ENCODE measurements at places on chromosomes 5 and 9.

GRCh38 chr9:99931155-99931840 lies 24.8 kb downstream of the STX17 start:
- no peak for DNase-seq

GRCh38 chr5:147763791-147764525 lies 18.6 kb downstream of the JAKMIP2 start:
- no peak for DNase-seq

DNA sequence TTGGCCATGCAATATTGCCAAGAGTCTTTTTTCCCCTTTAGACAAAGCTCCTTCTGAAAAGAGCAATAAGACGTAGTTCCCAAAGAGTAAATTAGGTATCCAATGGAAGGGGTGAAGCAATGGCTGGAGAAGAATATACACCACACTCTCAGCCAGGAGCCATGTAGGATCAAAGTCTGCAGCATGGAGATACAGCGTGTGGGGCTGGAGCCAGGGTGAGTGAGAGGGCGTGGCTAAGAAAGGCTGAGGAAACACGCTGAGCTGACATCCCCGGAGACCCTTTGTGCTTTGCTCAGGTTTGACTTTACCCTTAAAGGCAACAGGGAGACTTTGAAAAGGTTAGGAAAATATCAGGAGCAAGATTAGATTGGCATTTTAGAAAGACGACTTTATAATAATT lies 87.1 kb upstream of the ELL2 start:
- no peak for DNase-seq

DNA sequence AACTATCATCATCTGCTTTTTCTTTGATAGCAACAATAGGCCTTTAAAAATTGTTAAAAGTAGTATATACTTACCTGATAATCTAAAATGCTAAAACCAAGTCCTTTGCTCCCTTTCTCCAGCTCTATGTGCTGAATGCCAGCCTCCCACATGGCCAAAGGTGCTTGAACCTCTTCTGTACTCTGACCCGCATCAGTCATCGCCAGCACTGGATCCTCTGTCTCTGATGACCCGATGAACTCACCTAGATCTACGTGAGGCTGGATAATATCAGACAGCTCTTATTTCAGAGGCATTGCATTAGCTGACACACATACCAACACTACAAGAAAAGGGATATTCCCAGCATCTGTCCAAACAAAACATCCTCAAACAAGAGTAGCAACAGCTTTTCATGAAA lies 89.5 kb downstream of the MPDZ start:
- no peak for DNase-seq

GRCh38 chr9:749716-750115 lies 91.8 kb upstream of the DMRT1 start:
- no peak for DNase-seq

DNA sequence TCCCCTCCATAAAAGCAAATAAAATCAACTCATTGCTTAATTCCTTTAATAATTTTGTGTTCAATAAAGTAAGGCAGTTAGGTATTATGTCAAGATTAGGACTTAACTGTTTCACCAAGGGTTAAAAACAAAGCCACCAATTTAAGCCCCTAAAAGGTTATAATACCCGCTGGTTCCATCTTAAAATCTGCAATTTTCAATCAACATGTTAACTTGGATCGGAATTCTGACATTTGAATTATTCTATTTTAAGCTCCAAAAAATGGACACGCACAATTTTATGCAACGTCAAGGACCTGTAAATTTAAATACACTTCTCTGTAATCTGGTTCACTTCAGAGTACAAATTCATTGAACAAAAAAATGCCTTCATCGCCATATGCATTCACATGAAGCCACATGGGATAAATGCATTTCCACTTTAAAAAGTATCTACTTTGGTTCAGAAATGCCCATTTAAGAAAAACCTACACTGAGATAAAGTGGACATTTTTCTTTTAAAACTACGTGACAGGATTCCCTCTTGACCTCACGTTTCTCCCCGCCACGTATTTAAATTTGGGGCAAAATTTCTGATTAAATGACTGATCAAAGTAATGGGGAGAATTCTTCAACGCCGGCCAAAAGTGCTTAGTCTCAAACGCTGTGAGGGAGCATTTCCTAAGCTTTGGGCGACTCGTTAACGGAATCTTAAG lies 721 bp downstream of the GIN1 start:
- DNase-seq: peak; percentile 63

GRCh38 chr5:151221574-151221973 lies 2.3 kb downstream of the CCDC69 start:
- no peak for DNase-seq

- DNase-seq: no peak
These were observed 437.1 kb downstream of the PRR16 start for GRCh38 chr5:120901199-120901598.

GRCh38 chr5:40616781-40617180 lies 62.9 kb upstream of the PTGER4 start:
- no peak for DNase-seq

DNA sequence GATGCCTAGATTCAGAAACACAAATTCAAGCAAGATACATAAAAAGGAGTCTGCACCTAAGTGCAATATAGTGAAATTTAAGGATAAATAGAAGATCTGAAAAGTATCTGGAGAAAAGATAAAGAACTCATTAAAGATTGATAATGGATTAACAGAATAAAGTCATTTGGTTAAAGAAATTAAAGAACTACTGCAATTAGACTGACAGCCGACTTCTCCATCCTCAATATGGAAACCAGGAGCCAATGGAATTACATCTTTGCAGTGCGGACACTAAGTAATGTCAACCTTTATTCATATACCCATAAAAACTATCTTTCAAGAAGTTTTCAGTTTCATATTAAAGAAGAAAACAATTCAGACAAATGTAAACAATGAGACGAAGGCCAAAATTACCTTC lies 81.0 kb downstream of the MRPL36 start:
- no peak for DNase-seq

DNA sequence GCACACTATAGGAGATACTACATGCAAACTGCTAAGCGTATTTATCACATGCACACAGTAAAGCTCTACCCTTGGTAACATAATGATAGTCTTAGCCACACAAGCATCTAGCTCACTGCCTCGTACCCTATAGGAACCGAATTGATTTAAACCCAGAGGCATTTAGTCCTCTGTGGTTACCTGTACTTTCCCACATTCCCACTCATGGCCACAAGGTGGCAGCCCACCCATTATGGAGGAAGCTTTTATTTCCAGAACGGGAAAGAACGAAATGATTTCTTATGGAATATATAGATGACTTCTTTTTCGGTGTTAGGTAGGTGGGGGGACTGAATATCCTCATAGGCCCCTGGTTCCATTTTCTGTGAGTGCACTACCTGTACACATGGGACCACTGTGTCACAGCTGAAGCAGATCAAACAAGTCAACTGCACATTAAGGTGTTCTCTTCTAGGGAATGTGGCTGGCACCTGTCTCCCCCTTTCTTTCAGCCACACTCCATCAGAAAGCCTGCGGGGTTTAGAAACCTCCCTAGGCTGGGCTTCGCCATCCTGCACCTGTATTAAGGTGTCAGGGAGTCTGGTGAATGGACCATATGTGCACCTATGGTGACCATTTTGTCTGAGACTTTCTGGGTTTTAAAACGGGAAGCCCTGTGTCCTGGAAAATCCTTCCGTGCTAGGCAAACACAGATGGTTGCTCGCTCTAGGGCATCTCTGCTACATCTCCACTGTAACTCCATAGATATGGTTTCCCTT lies 313.2 kb downstream of the SLIT3 start:
- DNase-seq: peak; percentile 49

GRCh38 chr5:163915481-163915961 lies 410.1 kb downstream of the MAT2B start:
- DNase-seq: peak; percentile 43

DNA sequence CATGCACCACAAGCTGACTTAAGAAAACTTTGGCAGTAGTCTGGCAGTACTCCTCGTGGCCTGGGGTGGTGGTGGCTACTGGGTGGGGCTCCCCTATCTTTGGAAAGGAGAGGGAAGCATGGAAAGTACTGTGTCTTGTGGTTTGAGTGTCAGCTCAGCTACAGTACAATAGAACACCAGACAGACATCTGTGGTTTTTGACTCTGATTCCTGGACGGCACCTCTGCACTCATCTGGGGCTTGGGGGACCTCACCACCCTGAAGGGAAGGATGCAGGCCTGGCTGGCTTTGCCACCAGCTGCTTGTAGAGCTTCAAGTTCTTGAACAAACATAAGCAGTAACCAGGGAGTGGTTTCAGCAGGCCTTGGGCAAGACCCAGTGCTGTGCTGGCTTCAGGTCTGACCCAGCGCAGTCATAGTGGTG lies 40.6 kb downstream of the TNFSF8 start:
- DNase-seq: no peak

DNA sequence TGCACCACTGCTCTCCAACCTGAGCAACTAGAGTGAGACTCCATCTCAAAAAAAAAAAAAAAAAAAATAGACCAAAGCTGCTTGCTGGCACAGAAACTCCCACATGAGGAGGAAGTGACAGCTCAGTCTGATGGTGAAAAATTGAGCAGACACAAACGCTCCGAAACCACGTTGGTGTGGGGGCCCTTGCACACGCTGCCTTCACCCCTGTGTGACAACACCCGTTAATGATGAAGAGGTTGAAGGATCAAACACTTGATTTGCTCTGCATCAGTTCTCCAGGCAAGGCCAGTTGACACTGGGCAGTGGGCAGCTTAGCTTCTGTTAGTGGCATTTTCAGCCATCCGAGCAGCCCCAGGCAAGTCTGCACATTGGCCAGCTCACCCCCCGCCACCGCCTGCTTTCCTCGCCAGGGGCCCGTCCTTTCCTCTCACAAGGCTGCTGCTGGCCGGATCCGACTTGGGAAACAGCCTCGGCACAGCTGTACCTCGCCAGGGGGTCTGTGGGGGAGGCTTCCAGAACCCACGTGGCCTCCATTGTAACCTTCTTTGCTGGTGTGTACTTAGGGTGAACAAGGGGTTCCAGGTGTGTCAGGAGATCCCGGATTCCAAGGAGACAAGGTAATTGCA lies 79.8 kb downstream of the COL27A1 start:
- no peak for DNase-seq

- no peak for DNase-seq
These were observed 8.8 kb downstream of the TENT4A start for GRCh38 chr5:6722015-6722414.

DNA sequence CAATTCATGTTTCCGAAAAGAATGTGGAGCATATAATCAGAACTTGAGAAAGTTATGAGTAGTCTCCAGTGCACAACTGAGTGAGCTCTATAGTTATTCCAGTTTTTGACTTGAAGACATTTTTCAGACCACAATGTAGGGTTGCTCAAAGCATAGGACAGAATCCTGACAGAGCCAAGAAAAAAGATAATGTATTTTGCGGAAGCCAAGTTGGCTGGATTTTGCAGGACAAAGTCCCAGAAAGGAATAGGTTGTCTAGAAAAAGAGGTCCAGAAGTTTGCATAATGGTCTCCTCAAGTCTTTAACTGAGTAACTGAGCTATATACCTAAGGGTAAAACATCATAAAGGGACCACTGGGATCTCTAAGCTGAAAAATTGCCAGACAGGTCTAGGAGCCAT lies 1028.0 kb downstream of the TAF11L14 start:
- no peak for DNase-seq

DNA sequence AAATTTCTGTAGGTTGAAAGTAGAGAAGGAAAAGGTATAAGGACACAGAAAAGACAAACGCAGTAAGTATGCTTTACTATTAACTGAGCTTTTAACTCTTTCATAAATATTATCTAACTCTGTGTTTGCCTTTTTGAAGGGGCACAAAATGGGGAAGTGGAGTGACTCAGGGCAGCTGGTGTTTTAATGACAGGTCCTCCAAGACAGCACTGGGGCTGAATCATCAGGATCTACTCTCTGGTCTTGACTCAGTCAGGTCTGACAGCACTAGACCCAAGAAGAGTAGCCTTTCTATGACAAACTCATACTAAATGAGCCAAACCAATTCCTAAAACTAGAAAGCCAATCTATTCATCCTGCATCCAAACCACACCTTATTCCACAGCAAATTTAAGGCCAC lies 102.2 kb downstream of the APTX start:
- DNase-seq: no peak

DNA sequence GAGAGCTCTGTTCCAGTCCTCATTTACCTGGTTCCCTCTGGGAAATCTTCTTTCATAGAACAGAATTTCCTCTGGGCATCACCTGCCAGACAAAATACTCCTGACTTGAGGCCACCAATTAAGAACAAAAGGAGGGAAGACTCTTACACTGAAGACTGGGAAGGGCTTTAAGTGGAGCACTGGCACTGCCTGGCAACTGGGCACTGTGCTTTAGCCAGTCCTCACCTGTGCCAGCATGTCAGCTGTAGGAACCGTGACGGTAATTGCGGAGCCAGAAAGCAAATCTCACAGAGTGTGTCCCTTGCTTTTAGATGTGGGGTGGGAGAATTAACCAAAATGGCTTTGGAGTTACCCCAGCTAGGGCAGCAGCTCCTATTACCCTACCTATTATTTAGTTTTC lies 40.6 kb downstream of the FAM219A start:
- DNase-seq: no peak

GRCh38 chr9:134026981-134027380 lies 1.7 kb downstream of the BRD3OS start:
- no peak for DNase-seq

DNA sequence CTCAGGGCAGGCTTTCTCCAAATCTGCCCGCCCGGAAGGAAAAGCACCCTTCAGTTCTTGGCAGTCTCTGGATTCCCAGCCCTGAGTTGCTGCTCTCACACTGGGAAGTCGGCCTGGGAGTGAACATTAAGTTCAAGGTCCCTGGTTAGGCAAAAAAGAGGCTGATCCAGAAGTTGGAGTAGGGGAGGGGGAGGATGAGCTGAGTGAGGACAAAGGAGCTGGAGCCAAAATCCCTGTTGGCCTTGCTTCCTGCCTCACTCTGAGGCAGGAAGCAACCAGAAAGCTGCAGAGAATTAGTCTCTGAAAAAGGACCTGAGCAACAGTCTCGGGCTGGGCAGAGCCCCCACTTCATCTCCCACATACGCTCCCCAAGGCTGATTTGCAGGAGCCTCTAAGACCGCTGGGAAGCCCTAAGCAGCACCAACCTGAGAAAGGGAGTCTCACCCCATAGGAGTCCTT lies 15.0 kb upstream of the RPS14 start:
- no peak for DNase-seq

GRCh38 chr5:149838881-149839739 lies 105.5 kb downstream of the PDE6A start:
- DNase-seq: no peak

DNA sequence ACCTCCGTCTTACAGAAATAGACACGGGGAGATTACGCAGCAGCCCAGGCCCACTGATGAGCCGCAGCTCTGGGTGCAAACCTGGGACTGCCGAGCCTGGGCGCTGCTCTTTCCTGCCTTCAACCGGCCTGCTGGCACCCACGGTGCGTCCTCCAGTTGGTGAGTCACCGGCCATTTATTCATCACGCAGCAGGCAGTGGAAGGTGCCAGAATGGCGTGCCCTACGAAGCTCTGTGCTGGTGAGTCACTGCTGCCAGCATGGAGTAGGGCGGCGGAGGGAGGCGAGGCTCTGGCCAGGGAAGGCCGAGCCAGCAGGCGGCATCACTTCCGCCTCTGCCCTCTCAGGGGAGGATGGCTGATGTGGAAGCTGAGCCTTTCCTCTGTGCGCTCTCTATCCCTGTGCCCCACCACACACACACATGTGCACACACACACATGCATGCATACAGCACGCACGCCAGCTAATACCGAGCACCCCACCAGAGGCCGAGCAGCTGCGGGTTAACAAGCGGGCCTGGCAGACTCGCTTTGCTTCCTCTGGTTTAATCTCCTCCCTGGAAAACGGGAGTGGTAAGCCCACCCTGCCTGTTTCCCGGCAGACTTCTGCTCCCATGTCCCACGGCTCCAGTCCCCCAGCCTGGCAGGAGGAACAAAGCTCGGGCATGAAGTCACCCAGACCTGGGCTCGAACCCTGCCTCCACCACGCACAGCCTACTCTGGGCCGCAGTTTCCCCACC lies 39.2 kb downstream of the OLFM1 start:
- no peak for DNase-seq
